Body of pancreas (tissue), 4 donors: ENCODE measurements at places on chromosomes 13 and 19. TPM values are rescaled to one million over a fixed set of nuclear protein-coding genes. Genes with fewer than 3 reads are reported as not detected.

DNA sequence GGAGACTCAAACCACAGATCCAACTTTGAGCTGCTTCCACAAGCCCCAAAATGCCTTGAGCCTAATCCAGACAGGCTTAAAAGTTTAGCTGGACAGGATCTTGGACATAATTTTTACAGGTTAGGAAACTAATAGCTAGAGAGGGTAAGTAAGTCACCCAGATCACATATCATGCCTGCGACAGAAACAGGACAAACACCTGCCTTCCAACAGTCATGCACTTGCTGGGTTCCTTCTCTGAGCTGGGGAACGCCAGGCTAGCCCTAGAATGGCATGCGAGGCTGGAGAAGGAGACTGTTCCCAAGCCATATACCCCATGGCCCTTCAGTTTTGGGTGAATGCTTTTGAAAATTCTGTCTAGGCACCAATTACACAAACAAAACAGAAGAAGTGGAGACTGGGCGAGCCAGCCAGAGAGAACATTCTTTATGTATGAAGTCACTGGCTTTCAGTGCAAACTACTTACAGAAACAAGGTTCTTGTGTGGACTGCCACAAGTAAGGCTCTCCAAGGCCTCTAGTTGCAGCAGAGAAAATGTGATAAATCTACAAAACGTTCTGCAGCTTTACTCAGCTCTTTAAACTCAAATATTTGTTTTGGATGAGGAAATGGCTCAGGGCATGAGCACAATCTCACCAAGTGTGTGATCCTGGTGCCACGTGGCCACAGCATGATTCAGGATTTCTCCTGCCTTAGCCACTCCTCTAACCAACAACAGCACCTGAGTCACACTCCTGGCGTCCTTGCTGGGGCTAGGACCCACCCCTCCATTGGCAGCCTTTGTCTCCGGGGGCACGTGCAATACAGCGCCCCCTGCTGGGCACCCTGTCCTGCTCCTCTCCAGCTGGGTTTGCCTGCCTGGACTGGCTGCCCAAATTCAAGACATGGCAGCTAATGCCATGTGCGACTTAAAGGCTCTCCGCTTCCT is 73.4 kb upstream of the UBL3 start:
- H3K4me1 ChIP-seq = peaks cover 46% of the 10 kb centered on the region
- no peak overlapping the region for H3K4me3 ChIP-seq
- no peaks in the 10 kb centered on the region for H3K27me3 ChIP-seq
- DNase-seq = peak; percentile 96

GRCh38 chr13:109160357-109160756 is 530.9 kb downstream of the MYO16 start:
- no peak overlapping the region for H3K4me3 ChIP-seq
- H3K4me1 ChIP-seq = no peaks in the 10 kb centered on the region
- no peaks in the 10 kb centered on the region for H3K27me3 ChIP-seq
- H3K36me3 ChIP-seq = no peaks in the 10 kb centered on the region

DNA sequence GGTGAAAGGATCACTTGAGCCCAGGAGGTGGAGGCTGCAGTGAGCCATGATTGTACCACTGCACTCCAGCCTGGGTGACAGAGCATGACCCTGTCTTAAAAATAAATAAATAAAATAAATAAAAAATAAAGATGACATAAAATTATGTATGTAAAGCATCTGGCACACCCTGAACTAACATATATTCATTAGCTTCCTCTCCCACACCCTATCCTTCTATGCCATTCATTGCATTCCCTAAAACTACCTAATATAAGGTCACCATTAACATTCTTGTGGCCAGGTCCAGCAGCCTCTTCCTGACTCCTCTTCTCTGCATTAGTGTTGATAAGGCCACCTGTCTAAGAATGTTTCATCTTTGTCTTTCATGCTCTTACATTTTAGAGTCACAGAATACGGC is 44.5 kb upstream of the CLDN10 start:
- H3K27ac ChIP-seq = no peak overlapping the region
- H3K4me1 ChIP-seq = peaks cover 9% of the 10 kb centered on the region
- no peaks in the 10 kb centered on the region for H3K27me3 ChIP-seq
- H3K4me3 ChIP-seq = no peak overlapping the region
- no peaks in the 10 kb centered on the region for H3K36me3 ChIP-seq

GRCh38 chr13:110416131-110417025 is 109.3 kb downstream of the COL4A2 start:
- H3K27ac ChIP-seq = no peak overlapping the region
- no peaks in the 10 kb centered on the region for H3K36me3 ChIP-seq
- peaks cover 15% of the 10 kb centered on the region for H3K4me1 ChIP-seq
- H3K27me3 ChIP-seq = no peaks in the 10 kb centered on the region
- H3K4me3 ChIP-seq = no peak overlapping the region

DNA sequence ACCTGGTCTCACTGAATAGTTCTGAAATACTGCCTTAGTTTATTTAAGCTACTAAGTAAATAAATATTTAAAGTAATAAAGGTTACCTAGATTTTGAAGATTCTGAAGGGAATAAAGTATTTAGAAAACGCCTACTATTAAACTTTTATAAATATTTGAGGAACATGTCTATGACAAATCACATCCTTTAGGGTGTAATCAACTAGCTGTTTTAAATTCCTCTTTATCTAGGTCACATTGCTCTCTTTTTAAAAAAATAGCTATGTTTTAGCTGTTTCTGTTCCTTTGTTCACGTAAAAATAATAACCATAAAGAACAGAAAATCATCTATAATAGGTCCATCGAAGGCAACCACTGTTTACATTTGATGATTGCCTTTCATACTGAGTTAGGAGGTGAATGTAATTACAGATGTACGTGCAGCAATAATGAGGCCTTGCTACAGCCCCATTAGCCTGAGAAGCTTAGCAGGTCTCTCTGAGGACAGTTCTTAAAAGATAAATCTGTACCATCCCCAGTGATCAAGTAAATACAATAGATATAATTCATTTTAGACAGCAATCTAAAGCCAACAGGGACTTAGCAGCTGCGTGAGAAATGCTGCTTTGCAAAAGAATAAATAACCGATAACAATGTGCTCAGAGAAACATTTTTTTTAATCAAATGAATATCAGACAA is 449.5 kb downstream of the LIG4 start:
- H3K36me3 ChIP-seq = no peaks in the 10 kb centered on the region
- no peaks in the 10 kb centered on the region for H3K27me3 ChIP-seq
- no peaks in the 10 kb centered on the region for H3K4me1 ChIP-seq
- no peak for DNase-seq

DNA sequence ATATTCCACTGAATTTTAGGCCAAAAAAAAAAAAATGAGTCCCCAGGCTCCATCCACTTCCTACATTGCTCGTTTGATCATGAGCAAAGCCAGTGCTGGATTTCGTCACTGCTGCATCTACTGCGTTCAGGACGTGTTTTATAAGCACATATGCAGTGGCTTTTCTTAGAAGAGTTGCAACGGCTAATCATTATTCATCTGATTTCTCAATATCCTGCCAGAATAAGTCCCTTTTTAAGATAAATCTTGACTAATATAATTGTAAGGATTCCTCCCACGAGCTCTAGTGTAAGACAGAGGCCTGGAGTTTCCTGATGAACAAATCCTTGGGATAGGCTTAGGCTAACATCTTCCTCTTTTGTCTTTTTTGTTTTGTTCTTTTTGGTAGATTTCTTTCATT is 19.5 kb downstream of the FAM124A start:
- no peak overlapping the region for H3K4me3 ChIP-seq
- H3K4me1 ChIP-seq = no peaks in the 10 kb centered on the region
- no peak for DNase-seq
- no peaks in the 10 kb centered on the region for H3K36me3 ChIP-seq
- H3K27ac ChIP-seq = no peak overlapping the region
- no peaks in the 10 kb centered on the region for H3K27me3 ChIP-seq

DNA sequence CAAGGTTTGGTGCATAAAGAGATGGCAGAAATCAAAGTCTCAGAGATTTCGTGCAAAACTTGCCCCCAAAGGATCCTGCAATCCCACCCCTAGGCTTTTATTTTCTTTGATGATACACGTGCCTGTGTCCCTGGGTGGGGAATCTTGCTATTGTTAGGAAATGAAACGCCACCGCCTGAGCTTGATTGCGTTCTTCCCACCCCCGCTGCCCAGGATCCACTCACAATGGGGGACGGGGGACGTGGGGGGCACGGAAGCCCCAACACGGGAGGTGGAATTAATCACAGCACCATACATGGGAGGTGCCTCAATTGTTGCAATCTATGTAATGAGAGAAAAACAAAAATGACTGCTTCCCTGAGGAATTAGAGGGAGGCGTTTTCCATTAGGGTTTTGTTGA is 39.6 kb downstream of the ZNRF4 start:
- DNase-seq = no peak
- no peaks in the 10 kb centered on the region for H3K36me3 ChIP-seq
- H3K27me3 ChIP-seq = no peaks in the 10 kb centered on the region
- H3K27ac ChIP-seq = no peak overlapping the region
- no peaks in the 10 kb centered on the region for H3K4me1 ChIP-seq

- H3K4me1 ChIP-seq = peaks cover 27% of the 10 kb centered on the region
- H3K36me3 ChIP-seq = no peaks in the 10 kb centered on the region
- no peak for DNase-seq
These were observed 841 bp upstream of the ZC3H13 start for GRCh38 chr13:46053162-46054012.

CYP2A7 gene
- not detected for total RNA-seq

CEACAM16 gene
- 0.33 TPM for total RNA-seq

TTC9B gene
- not detected for total RNA-seq

PLIN5 gene
- total RNA-seq = 132 TPM
